Transverse colon (tissue), 4 donors: ENCODE measurements at places on chromosomes 3 and 15.

- H3K4me3 ChIP-seq, result no peak overlapping the region
- DNase-seq, result no peak
- peaks cover 28% of the 10 kb centered on the region for H3K4me1 ChIP-seq
- H3K27ac ChIP-seq, result peak overlapping the region; percentile 99
- no peaks in the 10 kb centered on the region for H3K36me3 ChIP-seq
Measured at GRCh38 chr3:63910891-63911290, 1.3 kb downstream of the SCAANT1 start.

GRCh38 chr3:23720885-23721284 is 84.9 kb upstream of the UBE2E1 start:
- no peaks in the 10 kb centered on the region for H3K4me1 ChIP-seq
- H3K36me3 ChIP-seq, result no peaks in the 10 kb centered on the region
- no peak for DNase-seq
- no peak overlapping the region for H3K27ac ChIP-seq

GRCh38 chr3:136621628-136622027 is 130.6 kb downstream of the STAG1 start:
- no peak for DNase-seq
- no peak overlapping the region for H3K4me3 ChIP-seq
- H3K27ac ChIP-seq, result no peak overlapping the region

DNA sequence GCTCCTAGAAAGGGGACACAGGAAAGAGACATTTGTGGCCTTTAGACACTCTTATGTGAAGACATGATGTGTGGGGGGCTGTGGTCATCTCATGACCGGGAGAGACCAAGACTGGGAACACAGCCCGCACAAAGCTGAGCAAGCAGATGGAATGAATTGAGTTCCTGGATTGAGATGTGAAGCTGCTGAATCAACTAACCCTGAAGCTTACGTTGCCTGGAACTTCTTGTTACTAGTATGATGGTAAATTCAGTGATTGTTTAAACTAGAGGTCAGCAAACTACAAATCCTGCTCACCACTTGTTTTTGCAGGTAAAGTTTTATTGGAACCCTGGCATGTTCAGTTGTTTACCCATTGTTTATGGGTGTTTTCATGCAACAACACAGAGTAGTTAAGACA is 83.4 kb upstream of the BHLHE40 start:
- DNase-seq, result no peak
- no peak overlapping the region for H3K27ac ChIP-seq
- H3K4me1 ChIP-seq, result no peaks in the 10 kb centered on the region
- H3K27me3 ChIP-seq, result no peaks in the 10 kb centered on the region
